Activated effector memory CD4-positive, alpha-beta T cell treated with anti-CD3 and anti-CD28 coated beads, Interleukin-2, amount 50 U/mL, for 16 hours (primary cell): ENCODE measurements at places on chromosomes 16 and 17.

- no peak for DNase-seq
These were observed 25.3 kb downstream of the TRPV3 start for GRCh38 chr17:3532106-3532858.

GRCh38 chr17:4764595-4764994, 7.1 kb upstream of the TM4SF5 start:
- no peak for DNase-seq

DNA sequence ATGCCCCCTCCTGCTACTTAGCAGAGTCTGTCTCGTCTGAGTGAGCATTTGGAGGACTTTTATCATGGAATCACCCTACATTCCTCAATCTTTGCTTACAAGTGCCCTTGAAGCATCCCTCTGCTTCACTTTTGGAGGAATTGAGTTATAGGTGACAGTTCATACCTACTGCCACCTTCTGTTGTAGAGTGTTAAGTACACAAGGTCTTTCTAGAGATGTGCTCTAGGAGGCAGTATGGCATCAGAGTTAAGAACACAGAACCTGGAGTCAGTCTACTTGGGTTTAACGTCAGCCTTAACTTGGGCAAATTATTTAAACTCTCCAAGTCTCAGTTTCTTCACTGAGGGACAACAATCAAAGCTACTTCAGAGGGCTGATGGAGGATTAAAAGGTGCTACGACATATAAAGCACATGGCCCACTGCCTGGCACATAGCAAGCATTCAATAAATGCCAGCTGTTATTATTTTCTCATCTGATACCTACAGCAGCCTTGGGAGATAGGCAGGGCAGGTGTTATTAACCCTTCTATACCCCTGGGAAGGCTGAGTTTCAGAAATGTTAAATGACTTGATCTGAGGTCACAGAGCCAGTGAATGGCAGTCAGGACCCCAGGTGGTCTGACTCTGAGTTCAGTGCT, 62.2 kb downstream of the UTP18 start:
- DNase-seq, result no peak

- DNase-seq, result no peak
These were observed 1.3 kb upstream of the CDH3 start for GRCh38 chr16:68643847-68644246.

GRCh38 chr17:61323003-61323908, 76.4 kb upstream of the TBX2 start:
- DNase-seq, result no peak

GRCh38 chr17:79904865-79905264, 65.6 kb upstream of the CBX4 start:
- DNase-seq, result no peak

DNA sequence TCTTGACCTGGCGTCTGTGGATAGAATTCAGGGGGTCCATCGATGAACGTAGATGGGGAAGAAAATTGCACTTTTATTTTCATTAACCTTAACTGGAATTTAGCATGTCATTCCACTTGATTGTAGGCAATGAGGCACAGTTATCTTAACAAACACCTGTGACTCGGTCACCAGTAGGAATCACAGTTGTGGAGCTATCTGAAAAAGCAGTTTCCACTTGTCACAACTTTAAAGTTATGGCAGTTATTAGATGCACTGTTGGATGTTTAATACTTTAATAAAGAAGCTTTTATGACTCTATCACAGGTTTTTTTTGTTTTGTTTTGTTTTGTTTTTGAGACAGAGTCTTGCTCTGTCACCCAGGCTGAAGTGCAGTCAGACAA, 83.7 kb upstream of the LGALS9 start:
- no peak for DNase-seq

GRCh38 chr17:82065193-82065637, 389 bp downstream of the DUS1L start:
- no peak for DNase-seq

DNA sequence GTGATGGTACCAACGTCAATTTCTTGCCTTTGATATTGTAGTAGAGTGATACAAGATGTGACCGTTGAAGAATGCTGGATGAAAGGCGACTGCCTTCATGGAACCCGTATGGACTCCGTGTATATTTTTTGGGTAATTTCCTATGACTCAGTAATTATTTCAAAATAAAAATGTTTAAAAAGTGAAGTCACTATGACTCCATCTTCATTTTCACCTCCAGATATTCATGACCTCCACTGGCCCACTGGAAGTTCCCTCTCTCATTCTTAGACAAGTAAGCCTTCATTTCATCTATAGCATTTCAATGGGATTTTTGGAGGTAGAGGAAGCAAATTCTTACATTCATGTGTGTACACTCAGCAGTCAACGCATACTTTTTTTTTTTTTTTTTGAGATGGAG, 111.8 kb upstream of the NUDT7 start:
- no peak for DNase-seq

DNA sequence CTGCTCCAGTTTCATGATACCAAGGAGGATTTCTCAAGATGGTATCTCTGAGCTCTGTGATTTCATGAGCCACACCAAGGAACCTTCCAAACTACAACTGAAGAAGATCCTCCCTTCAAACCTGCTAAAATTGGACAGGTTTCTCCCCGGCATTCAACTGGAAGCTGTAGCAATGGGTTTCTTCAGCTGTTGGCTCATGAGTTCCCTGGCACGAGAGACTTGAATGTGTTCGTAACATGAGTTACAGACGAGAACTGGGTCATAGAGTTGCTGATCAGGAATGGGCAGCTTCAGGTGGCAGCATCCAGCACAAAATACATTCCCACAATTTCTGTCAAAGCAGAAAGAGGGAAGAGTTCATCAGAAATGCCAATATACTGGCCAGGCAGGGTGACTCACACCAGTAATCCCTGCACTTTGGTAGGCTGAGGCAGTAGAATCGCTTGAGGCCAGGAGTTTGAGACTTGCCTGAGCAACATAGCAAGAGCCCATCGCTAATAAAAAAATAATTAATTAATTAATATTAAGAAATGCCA, 3.4 kb upstream of the HSF5 start:
- DNase-seq, result no peak

DNA sequence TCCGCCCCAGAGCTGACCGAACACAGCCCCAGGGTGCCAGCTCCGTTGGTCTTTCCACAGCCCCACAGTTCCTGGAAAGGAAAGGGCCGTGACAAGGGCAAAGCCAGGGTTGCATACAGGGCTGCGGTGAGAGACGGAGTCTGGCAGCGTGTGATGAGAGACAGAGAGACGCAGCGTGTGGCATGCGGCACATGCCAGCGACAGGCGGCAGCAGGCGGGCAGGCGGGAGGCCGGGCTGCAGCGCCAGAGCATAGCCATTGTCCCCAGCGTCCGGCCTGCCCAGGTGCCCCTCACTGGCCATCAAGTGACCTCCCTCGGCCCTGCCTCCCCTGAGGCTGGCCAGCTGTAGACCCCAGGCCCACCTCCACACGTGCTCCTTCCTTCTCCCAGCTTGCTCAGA, 8.6 kb downstream of the RTN4RL1 start:
- no peak for DNase-seq

- no peak for DNase-seq
These were observed 36.8 kb downstream of the CHD9 start for GRCh38 chr16:53091466-53092211.

- no peak for DNase-seq
These were observed 85.4 kb downstream of the IRX3 start for GRCh38 chr16:54201200-54201599.
